ENCODE measurements at places on chromosomes 7 and 10. TPM values are rescaled to one million over a fixed set of nuclear protein-coding genes. Genes with fewer than 3 reads are reported as not detected.

DNA sequence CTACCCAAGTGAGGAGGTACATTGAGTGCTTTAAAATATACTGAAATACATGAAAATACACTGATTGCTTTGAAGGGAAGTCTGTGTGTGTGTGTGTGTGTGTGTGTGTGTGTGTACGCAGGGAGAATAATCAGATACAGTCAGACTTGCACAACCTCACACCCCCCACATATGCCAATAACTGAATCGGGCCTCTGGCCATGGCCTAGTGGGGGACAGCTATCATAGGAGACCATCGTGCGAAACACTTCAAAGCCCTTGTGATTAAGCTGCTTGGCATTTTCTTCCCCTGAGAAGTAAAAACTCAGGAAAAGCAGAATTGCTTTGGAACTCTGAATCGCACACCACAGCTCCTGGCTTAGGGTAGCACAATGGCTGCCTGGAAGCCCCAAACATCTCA lies 135.1 kb downstream of the C10orf105 start:
- DNase-seq, result no peak

DNA sequence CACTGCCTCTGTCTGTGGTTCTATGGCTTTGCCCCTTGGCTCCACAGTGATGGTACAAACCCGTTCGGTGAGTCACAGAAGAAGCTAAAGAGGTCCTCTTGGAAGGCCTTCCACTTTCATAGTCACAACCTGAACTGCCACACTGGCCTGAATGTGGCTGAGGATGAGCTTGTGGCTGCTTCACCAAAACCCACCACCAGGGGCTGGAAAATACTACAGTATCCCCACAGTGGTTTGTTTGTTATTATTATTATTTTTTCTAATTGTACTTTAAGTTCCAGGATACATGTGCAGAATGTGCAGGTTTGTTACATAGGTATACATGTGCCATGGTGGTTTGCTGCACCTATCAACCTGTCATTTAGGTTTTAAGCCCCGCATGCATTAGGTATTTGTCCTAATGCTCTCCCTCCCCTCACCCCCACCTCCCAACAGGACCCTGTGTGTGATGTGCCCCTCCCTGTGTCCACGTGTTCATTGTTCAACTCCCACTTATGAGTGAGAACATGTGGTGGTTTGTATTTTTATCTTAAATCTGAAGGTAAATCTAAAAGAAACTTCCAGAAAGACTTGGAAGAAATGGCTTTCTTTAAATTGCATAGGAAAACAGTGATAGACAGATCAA lies 160.8 kb upstream of the NPSR1 start:
- DNase-seq, result no peak

DNA sequence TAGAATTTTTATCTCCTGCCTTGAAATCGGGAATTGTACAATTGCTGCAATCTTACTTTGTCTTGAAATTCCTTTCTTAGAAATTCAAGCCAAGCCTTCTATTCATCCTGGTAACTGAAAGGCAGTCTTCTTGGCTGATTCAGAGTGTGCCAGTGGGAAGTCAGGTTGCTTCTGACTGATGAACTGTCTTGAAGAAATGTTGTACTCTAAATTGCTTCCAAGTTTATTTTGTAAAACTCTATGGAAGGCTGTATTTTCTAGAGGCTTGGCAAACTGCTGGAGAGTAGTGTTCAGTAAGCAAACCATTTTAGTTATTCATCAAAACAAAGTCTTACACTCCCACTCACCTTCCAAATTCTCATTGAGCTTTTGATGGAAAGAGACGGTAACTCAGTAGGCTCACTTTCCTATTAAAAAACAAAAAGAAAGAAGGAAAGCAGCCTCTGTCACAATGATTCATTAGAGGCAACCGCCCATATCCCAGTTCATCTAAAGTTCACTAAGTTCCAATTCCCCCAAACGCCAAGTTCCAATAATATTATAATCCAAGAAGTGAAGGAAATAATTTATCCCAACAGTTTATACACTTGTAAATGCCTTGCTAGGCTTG lies 187.9 kb upstream of the MALRD1 start:
- DNase-seq, result peak; percentile 64

GRCh38 chr7:116283595-116284204 lies 73.4 kb downstream of the TES start:
- no peak for DNase-seq

DNA sequence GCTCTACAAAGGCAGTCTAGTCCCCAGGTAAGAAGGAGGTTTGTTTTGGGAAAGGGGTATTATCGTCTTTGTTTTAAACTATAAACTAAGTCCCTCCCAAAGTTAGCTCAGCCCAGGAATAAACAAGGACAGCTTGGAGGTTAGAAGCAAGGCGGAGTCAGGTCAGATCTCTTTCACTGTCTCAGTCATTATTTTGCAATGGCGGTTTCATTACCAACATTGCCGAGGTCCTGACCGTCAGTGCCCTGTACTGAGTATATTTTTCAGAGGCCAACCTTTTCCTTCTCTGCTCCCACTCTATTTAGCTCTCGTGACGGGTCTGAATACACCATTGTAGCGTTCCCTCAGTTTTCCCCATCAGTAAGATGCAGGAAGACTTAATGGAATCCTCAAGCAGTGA lies 184.5 kb downstream of the PRKCQ start:
- DNase-seq, result no peak

DNA sequence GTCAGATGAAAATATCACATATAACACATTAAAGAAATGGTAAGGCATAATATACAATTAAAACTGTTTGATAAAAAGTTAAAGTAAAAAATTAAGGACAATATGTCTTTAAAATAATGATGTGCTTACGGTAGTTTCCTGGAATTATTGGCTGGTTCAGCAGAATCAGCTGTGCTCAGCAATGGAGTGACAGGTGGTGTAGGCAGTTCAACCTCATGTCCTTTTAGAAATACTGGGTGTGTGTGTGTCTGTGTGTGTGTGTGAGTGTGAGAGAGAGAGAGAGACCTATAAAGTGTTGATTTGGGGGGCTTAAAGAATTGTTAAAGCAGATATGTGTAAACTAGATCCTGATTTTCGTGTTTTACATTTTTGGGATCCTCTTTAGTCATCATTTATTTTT lies 141.2 kb downstream of the ADAM22 start:
- DNase-seq, result no peak

DNA sequence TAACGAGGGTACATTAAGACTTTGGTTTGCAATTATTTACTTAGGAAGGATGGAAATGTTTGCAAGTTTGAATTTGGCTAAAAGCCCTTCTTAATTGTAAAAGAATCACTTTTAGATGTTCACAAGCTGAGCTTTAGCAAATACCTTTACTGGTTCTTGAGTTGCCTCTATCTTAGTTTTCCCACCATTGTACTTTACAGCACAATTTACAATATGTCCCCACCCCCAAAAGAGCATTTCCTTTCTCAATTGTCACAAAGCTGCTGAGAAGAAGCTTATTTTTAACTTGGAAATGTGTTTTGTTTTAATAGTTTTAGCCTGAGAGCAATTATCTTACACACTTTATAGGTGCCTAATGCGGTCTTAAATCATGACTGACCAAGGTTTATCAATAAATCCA lies 81.1 kb downstream of the MET start:
- DNase-seq, result no peak

- DNase-seq, result peak; percentile 2
Measured at GRCh38 chr7:138608275-138608674, 92.9 kb downstream of the SVOPL start.

- no peak for DNase-seq
Measured at GRCh38 chr10:64115908-64116643, 594.9 kb downstream of the REEP3 start.

DNA sequence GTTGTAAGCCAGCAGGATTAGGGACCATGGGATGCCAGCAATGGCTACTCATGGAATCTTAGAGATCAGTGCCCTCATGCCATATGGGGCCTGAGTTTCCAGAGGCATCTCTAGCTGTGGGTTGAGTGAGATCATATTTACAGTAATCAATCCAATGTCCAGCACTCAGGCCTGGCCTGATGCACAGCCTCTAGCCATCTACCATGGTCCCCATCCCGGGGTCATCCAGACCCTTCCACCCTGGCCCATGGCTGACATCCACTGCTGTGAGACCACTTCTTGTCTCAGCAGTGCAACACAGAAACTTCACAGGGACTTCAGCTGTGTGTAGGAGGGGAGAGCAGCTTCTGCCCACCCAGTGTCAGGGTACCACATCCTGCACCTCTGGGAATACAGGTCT lies 6.5 kb upstream of the ADCY1 start:
- no peak for DNase-seq

DNA sequence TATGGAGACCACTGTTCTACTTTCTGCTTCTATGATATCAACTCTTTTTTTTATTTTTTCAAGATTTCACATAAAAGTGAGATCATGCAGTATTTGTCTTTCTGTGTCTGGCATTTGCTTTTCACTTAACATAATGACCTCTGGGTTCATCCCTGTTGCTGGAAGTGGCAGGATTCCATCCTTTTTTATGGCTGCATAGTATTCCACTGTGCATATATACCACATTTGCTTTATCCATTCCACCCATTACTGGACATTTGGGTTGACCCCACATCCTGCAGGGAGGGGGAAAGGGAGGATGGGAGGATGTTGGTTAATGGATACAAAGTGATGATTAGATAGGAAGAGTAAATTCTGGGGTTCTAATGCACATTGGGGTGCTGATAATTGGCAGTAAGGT lies 80.3 kb upstream of the NPTX2 start:
- DNase-seq, result no peak

DNA sequence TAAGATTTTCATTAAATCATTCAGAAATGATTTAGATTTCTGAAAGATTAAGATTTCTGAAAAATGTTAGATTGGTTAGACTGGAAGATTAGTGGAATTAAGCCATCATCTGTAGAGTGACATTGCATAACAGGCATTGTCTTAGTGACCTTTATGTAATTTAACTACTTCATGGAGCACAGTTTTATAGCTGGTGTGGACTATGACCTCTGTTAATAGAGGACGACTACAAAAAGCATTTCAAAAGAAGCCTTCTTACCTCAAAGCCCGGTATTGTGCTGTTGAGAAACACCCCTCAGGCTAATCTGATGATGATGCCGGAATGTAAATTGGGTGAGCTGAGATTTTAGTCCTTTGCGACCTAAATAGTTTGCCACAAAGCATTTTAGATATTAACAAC lies 55.6 kb downstream of the GALNT11 start:
- DNase-seq, result no peak

DNA sequence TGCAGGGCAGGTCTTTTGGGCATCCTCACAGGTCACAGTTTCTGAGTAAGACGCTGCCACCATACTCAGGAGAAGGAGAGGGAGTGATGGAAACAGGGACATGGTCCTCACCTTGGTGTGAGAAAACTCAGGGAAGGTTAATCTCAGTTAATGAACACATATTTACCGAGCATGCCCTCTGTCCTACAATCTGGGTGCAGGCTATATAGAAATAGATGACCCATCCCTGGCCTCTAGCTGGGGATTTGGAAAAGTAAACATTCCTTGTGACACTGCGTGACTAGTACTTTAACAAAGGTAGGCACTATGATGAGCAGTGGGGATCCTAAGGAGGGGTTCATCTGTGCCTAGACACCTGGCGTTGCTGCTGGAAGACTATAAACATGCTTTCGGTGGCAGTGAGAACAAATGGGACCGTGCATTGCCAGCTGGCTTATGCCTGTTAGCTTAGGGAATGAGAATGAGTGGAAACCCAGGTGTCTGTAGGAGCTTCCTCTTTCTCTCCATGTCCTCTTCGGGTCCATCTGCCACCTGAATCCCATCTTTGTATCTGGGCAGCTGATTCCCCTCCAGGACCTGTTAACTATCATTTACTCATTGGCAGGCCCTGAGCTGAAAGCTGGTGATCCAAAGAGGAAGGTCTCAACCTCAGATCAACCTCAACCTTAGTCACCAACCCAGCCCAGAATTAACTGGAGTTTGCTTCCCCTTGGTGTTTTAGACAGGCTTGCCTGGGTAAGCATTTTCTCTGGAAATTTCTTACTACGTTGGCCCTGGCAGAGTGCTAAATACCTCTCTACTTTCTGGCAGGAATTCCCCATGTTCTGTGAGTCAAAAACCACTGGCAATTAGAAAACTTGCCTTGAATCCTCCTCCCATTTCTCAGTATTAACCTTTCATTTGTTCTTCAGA lies 794 bp downstream of the MBL2 start:
- no peak for DNase-seq

DNA sequence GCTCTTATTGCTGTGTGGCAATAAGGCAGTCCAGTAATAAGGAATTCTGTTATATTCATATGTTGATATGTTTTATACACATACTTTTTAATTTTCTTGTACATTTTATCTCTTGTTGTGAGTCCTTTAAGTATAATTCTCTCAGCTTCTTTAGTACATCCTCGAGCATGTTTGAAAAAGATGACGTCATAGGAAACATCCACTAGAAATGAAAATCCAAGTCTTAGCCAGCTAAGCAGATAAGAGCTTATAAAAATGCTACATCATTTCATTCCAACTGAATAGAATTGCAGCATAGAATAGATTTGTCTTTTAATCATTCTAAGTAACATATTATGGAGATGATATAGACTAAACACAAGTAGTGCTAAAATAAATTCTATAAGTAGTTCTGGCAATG lies 283.7 kb upstream of the FZD1 start:
- peak; percentile 59 for DNase-seq

DNA sequence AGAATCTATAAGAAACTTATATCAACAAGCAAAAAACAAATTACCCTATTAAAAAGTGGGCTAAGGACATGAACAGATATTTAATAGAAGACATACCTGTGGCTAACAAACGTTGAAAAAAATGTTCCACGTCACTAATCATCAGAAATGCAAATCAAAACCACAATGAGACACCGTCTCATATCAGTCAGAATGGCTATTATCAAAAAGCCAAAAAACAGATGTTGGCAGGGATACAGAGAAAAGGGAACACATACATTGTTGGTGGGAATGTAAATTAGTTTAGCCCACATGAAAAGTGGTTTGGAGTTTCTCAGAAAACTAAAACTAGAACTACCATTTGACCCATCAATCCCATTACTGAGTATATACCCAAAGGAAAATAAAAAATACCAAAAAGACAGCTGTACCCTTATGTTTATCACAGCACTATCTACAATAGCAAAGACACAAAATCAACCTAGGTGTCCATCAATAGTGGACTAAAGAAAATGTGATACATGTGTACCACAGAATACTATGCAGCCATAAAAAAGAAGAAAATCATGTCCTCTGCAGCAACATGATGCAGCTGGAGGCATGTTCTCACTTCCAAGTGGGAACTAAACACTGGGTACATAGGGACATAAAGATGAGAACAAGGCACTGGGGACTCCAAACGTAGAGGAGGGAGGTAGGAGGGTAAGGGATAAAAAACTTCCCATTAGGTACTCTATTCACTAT lies 83.8 kb upstream of the TMEM168 start:
- DNase-seq, result no peak

DNA sequence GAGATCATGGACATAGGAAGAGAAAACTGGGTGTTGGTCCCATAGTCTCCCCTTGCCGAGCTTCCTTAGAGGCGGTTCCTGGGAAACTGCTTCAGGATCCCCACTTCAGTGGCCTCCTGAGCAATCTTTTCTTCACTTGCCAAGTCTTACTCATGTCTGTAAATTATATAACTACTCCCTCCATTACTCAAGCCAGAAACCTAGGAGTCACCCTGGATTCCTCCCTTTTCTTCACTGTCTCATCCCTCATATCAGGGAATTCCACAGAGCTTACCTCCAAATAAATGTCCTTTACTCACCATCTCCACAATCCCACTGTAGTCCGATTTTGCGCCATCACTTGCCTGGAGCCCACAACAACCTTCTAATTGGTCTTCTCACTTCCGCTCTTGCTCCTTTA lies 29.1 kb upstream of the TRUB1 start:
- peak; percentile 30 for DNase-seq

OR2A12 gene
- not detected for total RNA-seq

AGR2 gene
- total RNA-seq, result not detected

PTPRN2 gene
- 2.5 TPM for total RNA-seq

IDI1 gene
- total RNA-seq, result 67.4 TPM
